ENCODE measurements at places on chromosomes 11 and 22.

- no peak for DNase-seq
Measured at GRCh38 chr11:130801333-130802122, 114.8 kb downstream of the SNX19 start.

DNA sequence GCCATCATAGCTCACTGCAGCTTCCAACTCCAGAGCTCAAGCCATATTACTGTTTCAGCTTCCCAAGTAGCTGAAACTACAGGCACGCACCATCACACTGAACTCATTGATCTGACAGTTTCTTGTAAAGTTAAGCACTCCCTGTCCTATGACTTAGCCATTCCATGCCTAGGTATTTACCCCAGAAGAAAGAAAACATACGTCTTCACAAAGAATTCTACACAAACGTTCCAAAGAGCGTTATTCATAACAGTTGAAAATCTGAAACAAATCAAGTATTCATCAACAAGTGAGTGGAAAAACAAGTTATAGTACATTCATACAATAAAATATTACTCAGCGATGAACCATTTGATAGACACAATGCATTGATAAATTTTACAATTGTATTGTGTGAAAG is 7.8 kb upstream of the NLRP10 start:
- no peak for DNase-seq

GRCh38 chr22:35148866-35149548 is 83.0 kb downstream of the ISX start:
- DNase-seq, result no peak

DNA sequence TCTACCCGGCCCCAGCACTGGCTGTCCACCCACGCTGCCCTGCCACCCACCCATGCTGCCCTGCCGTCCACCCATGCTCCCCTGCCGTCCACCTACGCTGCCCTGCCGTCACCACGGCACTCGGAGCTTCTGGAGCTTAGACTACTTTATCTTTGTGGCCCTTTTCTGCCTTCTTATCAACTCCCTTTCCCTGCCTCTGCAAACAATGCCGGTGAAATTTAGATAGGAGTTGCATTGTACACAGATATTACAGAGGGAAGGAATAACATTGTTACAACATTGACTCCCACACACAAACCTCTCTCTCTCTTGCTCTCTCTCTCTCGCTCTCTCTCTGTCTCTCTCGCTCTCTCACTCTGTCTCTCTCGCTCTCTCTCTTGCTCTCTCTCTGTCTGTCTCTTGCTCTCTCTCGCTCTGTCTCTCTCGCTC is 33.7 kb upstream of the BRSK2 start:
- no peak for DNase-seq

DNA sequence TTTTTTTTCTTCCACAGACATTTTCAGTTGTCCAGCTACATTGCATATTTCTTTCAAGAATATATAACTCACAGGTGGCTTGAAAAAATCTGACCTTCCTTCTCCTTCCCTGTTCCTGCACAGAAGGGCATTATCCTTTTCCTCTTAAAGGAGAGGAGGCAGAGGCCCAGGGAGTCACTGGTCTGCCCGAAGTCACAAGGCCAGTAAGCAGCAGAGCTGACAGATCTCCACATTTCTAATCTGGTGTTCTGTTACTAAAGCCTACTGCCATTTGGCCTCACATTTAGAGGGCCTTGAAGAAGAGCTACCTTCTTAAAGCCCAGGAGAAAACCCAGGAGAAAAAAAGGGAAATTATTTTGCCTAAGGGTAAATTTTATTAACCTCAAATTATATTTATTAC is 12.3 kb downstream of the ENDOD1 start:
- DNase-seq, result no peak

GRCh38 chr11:118267486-118267885 is 3.4 kb upstream of the MPZL2 start:
- no peak for DNase-seq

DNA sequence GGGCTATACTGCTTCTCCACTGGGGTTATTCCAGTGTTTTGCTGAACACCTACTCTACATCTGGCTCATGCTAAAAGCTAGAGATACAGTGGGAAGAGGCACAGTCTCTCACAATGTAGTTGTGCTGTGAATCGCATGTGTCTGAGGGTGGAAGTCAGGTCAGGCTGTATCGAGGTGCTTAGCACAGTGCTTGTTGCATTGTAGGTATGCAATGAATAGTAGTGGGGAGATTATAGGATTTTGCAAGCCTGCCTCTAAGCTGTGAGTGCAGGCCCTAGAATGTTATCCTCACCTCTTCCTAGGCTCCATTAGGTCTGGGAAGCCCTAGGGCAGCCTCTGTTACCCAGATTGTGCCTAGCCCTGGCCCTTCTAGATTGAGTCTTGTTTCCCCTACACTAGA is 37.4 kb downstream of the MYO18B start:
- DNase-seq, result no peak

DNA sequence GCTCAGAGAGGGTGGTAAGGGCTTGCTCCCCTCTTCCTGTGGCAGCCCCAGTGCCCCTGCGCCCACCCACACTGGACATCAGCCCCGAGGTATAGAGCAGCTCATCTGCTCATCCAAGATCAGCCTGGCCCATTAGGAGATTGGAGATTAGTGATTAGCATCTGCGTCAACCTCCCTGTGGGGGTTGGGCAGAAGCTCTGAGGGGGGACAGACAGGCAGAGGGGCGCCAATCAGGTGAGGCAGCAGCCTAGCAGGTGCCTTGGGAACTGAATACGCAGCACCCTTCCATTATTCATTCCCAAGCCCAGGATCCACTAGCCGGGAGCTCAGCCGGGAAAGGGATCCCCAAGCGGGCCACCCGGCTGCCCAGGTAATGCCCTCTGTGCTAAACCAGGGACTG is 11.0 kb downstream of the SMTN start:
- DNase-seq, result no peak

GRCh38 chr11:22006901-22007300 is 186.0 kb upstream of the ANO5 start:
- DNase-seq, result no peak

- no peak for DNase-seq
Measured at GRCh38 chr11:96211436-96211835, 131.6 kb downstream of the MAML2 start.

- DNase-seq, result no peak
Measured at GRCh38 chr11:119338318-119338890, 2.3 kb downstream of the C1QTNF5 start.

DNA sequence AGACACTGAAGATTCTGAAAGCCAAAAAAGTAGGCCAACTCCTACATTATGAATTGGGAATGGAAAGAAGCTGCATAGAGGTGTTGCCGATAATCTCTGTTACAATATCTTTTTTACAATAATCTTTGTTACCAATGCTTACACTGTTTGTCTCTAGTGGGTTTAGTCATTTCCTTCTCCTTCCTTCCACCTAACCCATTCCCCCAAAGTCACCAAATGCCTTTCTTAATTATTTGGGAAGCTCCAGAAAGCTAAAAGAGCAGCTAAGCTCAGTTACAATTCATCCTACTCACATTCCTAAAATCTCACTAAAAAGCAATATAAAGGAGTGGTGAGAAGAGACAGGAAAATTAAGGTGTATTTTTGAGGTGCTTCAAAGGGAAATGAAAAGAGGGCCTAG is 313.7 kb downstream of the SWAP70 start:
- DNase-seq, result no peak

DNA sequence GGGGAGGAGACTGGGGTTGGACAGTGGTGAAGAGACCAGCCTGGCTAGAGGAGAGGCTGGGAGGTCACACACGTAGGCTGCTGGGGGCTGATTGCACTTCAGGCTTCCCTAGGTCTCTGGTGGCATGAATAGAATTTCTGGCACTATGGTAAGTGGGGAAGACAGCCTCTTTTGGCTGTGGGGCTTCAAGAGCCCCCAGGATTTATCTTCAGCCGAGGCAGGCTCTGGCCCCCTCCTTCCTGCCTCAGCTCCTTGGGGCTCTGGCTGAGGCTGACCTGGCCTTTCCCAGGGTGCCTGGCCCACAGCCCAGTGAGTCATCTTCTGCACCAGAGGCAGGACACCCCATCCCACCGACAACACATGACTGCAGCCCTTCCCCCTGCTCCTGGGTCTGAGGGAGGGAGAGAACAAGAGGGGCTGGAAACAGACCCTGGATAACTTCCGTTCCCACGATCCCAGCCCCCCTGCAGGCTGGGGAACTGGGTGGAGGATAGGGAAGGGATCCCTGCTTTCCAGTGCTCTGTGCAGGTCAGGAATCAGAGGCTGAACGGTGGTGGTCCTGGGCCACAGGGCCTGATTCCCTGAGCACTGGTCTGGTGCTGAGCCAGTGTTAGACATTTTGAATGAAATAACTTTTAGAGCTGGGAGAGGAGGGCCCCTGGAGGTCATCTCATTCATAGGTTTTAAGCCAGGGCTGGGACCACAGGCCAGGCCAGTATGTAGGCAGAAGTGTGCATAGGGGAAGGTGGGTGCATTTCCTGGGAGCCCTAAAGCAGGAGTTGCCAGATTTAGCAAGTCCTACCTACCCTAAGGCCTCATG is 26.5 kb downstream of the ARHGEF17 start:
- no peak for DNase-seq

GRCh38 chr11:82775736-82776346 is 42.2 kb upstream of the FAM181B start:
- DNase-seq, result peak; percentile 17

- DNase-seq, result no peak
Measured at GRCh38 chr11:129013737-129014475, 71.2 kb upstream of the TP53AIP1 start.

GRCh38 chr11:19751055-19751454 is 38.4 kb downstream of the NAV2 start:
- DNase-seq, result no peak

DNA sequence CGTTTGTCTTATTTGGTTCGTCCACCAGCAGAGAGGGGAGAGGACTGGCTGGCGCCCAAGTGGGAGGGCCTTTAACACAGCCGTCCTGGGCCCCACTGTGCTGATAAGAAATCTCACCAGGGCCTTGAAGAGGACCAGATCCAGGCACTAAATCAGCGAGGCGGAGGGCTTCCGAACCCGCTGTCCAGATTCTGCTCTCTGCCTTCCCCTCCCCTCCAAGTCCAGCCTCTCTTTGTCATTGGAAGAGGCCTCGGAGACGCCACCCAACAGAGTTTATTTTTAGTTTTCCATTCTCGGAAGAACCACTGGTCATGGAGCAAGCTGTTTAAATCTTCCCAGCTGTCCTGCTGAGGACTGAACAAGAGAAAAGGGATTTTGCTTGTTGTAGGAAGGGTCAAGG is 9.3 kb upstream of the FXYD6 start:
- DNase-seq, result no peak

- peak; percentile 68 for DNase-seq
Measured at GRCh38 chr11:126355324-126355925, at the start of gene ST3GAL4. TSS of gene ST3GAL4 (plus strand) at chr11:126355686. CDS start at chr11:126406156, 50,470 bp downstream.

GRCh38 chr11:95599959-95600586 is 189.5 kb downstream of the FAM76B start:
- DNase-seq, result peak; percentile 16

DNA sequence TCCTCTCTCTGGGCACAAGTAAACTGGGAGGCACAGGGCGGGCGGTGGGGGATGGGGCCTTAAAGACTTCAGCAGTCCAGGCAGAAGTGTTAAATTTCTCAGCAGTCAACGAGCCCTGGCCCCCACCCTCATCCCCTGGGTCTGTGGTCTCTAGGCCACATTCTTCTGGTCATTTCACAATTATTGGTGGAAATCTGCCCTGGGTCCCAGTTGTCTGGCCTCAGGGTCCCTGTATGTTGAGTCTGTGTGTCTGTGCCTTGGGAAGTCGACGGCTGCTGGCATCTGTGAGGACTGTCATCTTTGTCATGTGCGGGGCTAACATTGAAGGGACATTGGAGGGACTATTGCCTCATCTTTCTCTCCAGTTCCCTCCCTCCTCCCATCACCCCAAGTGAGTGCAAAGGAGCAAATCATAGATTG is 1.7 kb downstream of the TSPAN18 start:
- DNase-seq, result no peak

GRCh38 chr11:76610871-76611475 is 59.6 kb downstream of the LRRC32 start:
- no peak for DNase-seq

DNA sequence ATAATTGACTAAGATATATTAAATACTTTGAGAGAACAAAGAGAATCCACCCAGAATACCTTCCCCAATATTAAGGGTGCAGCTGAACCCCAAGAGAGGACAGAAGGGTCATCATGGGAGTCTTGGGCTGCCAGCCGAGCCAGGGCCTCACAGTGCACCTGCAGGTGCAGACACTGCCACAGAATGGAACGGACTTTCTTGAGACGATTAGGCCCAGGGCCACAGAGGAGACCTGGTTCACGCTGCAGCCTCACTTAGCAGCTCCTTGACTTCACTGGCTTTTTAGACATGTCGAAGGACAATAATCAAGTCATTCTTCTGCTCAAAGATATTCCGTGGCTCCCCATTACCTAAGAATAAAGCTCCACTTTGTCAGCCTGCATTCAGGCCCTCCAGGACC is 100.6 kb downstream of the PHF21B start:
- no peak for DNase-seq
